Upper lobe of right lung (tissue), 1 donor: ENCODE measurements at places on chromosomes 3 and 15.

DNA sequence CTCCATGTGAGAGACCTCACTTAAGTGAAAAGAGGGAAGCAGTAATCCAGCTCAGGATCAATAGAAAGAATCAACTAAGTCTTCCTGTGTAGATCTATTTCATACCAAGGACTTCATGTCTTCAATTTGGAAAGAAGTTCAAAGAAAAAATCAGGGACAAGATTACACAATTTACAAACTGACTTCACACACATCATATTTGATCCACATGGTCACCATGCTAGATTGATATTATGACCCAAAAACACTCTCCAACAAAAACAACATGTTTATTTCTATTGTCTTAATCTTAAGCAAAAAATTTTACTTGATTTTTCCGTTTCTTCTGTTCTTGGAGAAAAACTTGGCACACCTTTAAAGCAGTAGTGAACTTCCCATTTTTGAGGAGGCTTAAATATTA is 76.3 kb downstream of the THBS1 start:
- DNase-seq, result no peak

- no peak for DNase-seq
Measured at GRCh38 chr3:171994646-171995428, 44.5 kb upstream of the FNDC3B start.

DNA sequence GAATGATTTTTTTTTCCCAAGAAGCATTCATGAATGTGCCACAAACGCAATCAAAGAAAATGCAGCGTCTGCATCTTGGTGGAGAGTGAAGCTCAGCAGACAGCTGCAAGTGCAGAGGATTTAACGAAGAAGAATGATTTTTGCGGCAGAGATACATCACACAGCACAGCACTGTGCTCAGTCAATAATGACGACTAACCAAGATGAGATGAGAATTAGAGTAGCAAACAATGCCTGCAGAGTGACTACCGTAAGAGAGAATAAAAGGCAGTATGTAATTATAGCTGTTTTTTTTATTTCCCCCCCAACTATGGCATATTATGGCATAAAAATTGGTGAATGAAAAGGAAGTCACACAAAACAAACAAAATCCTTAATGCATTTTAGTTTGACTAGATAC is 218.0 kb upstream of the ROBO1 start:
- DNase-seq, result no peak

GRCh38 chr15:58064082-58064979 is 1.2 kb downstream of the ALDH1A2 start:
- no peak for DNase-seq

GRCh38 chr3:56812754-56813652 is 11.3 kb upstream of the ARHGEF3 start:
- DNase-seq, result no peak

DNA sequence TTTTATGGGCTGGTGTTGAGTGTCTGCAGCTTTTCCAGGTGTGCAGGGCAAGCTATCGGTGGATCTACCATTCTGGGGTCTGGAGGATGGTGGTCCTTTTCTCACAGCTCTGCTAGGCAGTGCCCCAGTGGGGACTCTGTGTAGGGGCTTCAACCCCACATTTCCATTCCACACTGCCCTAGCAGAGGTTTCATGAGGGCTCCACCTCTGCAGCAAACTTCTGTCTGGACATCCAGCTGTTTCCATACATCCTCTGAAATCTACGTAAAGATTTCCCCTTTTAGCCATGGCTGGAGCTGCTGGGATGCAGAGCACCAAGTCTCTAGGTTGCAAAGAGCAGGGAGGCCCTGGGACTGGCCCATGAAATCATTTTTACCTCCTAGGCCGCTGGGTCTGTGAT is 11.6 kb downstream of the RFX7 start:
- no peak for DNase-seq

GRCh38 chr3:191026746-191027145 is 164.3 kb upstream of the GMNC start:
- no peak for DNase-seq

DNA sequence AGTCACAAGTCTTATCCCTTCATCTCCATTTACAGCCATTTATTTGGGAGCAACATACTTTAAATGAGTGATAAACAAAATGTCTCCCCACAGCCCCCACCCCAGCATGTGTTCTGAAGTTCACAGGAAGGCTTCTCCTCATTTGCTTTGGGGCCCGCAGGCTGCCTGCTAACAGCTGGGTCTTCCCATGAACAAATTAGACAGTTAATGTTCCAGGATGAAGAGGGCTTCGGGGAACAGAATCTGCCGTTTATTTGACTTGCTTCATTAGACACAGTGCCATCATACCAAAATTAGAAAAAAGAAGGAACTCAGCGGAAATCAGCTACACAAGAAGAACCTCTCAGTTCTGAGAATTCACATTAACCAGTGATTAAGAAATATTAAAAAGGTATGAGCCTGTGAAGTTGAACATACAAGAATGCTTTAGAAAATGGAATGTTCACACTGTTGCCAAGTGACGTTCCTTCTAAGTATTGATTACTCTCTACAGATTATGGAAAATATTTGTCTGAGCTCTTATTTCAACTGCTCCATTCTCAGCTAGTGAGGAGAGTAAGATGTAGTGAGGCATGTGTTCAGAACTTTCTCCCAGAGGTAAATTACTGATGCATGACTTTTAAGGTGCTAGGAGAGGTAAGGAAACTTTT is 107.5 kb upstream of the THBS1 start:
- DNase-seq, result no peak
